Activated CD4-positive, alpha-beta T cell treated with anti-CD3 and anti-CD28 coated beads, Interleukin-2, amount 50 U/mL, for 24 hours (primary cell): ENCODE measurements at places on chromosomes 6 and 20.

DNA sequence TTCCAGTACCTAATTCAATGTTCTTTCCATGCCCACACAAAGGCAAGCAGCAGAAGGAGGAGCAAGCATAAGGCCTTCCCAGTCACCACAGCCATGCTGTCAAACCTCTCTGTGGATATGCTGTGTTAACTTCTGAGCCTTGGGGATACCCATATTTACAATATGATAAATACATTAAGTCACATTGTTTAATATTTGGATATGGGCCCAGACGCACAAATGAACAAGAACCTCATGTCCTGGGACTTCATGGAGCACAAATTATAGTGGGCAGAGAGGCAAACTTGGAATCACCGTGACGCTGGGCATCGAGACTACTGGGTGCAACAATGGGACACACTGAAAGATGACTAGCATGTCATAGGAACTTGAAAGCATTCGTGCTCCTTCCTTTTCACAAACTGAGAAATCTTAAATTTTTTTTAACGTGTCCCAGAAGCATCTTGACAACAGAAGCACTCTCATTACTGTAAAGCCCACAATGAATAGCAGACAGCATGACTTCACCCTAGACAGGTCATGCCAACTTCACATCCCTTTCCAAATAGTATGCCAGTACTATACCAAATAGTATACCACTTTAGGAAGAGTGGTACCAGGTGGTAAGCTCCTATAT is 16.0 kb downstream of the SOD2 start:
- no peak for DNase-seq

DNA sequence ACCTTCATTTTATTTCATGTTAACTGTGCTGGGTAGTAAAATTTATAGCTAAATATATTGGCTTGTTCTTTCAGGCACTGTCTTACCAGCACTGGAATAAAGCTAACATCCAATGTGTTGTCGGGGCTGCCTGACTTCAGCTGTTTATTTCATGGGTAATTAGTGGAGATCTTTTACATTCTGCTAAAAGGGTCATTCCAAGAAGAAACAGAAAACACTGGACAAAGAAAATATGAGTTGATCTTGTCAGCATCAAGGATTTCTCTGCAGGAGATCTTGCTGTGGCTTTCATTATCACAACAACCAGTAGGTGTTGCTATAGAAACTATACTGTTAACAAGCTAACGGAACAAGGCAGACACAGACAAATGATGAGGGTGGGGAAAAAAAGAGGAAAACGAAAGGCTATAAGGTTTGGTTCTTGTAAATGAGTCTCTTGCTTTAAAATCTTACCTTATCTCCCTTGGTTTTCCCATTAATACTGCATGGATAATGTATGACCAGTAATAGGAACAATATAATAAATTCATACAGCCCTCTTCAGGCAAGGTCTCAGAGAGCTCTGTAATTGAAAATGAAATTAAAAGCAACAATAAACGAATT is 206.8 kb downstream of the SIM1 start:
- no peak for DNase-seq

GRCh38 chr6:129342796-129343195 is 367.2 kb downstream of the ARHGAP18 start:
- DNase-seq, result no peak

DNA sequence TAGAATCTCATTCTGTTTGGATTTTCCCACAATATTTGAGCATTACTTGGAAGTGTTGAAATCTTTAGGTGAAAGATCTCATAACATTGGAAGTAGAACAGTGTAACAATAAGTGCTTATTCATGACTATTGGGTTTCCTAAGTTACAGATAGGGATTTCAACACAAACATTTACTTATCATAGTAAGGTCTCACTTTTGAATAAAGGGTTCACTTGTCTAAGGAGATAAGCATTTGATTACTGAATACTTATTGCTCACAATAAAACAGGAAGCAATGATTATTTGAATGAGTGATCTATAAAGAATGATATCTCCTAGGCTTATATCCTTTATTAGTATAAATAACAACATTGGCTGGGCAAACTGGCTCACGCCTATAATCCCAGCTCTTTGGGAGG is 14.8 kb downstream of the DDX43 start:
- DNase-seq, result no peak

DNA sequence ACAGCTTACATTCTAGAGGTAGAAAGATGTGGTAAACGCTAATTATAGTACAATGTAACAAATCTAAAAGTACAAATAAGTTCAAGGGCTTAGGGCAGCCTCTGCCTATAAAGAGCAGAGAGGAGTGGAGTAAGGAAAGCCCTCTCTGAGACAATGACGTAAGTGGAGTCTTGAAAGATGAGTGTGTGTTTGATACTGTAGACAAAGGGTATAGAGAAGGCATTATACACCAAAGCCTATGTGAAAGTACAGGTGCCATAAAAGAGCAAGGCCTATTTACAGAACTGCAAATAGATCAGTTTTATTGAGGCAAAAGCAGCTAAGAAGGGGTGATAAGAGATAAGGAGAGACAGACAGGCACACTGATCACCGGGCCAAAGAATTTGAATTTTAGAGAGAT is 10.9 kb downstream of the GOPC start:
- no peak for DNase-seq

GRCh38 chr6:26455357-26455970 is 2.3 kb upstream of the BTN2A1 start:
- no peak for DNase-seq

DNA sequence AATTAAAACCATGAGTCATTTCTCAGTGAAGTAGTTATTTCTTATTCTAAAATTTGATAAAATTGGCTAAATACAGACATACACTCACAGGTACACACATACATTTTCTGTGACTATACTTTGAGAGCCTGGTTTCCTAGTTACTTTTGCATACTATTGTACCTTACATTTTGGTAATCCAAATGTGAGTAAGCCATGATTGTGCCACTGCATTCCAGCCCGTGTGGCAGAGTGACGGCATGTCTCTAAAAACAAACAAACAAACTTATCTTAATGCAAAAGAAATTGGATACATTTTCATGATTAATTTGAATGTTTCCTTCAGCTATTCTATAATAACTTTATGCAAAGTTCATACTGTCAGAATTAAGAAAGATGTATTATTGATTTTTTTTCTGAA is 628.8 kb downstream of the GRIK2 start:
- no peak for DNase-seq

DNA sequence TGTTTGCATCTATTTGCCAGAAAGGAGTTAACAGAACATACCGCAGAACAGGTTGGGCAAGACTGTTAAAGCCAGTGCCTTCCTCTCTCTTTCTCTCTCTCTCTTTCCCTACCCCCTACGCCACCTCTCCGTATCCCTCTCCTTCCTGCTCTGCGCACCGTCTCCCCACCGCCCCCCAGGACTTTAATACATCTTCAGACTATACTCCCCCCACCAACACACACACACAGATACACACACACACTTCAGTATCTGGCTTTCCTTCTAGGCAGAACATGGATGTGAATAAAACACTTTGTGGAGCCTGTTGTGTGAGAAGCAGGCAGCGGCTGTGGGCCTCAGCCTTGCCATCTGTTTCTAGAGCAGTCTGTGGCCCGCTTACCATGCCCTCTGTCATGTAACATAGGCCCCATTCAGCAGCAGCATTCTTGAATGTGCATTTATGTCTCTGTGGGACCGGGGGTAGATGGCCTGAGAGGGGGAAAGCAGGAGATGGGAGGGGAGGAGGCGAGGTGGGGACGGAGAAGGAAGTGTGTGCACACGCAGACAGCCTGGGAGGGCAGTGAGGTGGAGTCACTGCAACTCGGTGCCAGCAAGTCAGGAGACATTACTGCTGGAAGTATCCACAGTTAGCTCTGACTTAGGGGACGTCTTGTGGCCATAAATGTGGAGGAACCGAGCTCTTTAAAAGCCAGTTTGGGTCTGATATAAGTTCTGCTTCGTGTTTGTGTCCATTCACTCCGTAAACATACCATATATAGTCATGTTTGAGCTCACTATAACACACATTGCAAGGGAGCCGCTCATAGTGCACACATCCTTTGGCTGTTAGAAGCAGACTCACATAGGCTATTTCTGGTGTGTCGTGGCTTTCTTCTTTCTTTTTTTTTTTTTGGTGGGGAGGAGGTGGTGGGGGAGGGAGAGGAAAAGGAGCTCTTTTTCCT is 38.4 kb downstream of the RREB1 start:
- no peak for DNase-seq

DNA sequence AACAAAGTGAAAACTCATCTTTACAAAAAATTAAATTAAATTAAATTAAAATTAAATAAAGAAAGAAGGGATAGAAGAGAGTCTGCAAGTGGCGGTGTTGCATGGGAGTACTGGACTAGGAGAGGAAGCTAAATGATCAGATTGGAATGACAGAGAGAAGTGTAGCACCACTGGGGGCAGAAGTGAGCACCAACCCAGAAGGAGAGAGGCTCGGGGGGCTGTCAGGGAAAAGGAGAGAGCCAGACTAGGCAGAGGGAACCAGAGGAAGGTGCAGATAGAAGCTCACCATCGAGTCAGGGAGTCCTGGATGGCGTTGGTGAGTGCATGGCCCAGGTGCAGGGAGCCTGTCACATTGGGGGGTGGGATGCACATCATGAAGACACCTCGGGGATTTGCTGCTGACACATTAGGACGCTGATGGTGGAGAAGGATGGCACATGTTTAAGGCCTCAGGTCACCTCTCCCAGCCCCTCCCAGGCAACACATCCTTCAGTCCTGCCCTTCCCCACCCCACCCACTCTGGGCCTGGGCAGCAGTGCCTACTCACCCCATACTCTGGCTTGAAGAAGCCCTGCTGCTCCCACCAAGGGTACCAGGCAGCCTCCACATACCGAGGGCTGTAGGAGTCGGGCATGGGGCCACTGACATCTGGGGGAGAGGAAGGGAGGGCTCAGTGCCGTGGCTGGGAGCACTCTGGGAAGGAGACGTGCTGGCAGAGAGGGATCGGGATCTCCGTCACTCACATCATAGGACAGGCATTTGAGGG is 4.0 kb downstream of the VARS1 start:
- no peak for DNase-seq

DNA sequence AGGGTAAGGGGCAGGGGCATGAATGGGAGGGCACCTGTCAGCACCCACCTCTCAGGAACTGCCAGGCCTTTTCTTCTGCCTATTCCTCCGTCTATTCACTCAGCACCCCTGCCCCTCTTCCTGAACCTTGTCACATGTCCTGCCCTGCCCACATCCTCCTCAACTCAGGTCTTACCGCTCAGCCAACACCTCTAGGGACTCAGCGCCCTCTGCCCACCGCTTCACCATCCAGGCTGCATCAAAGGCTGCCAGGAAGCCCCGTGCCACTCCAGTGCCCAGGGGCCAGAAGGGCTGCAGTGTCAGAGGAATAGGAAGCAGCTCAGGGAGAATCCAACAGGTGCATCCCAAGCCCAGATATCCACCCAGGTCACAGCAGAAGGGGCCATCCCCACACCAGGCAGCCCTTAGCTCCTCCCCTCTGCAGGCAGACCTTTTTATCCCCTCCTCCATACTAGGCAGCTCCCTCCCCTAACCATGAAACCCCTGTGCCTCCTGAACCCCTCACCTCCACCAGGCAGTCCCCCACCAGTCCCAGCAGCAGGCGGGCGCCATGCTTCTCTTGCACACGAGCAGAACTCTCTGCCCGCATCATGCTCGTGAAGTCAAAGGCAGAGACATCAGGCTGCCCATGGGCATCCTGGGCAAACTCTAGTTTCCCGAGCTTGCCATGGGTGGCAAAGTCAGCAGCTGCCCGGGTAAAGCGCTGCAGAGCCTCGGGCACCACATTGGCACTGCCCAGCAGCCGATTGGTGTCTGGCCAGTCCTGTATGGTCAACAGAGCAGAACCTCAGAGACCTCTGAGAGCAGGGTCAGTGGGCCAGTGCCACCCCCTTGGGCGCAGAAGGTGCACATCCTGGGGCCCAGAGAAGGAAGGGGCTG is 5.5 kb downstream of the MICAL1 start:
- no peak for DNase-seq

DNA sequence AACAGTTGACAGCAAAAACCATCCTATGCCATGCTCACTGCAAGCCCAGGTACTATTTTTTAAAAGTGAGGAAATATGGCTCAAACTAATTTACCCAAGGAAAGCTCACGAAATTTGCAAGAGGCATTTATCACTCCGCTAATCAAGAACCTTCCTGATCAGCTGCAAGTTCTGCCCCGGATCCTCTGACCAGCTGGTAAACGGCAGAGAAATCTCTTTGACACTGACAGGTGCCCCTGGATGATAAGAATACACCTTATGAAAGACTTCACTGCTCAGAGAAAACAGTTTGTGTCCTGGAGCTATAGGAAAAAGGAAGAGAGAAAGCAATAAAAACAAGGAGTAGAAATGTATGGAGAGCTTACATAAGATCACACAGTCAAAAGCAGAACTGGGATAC is 6.4 kb downstream of the CNKSR3 start:
- DNase-seq, result no peak

DNA sequence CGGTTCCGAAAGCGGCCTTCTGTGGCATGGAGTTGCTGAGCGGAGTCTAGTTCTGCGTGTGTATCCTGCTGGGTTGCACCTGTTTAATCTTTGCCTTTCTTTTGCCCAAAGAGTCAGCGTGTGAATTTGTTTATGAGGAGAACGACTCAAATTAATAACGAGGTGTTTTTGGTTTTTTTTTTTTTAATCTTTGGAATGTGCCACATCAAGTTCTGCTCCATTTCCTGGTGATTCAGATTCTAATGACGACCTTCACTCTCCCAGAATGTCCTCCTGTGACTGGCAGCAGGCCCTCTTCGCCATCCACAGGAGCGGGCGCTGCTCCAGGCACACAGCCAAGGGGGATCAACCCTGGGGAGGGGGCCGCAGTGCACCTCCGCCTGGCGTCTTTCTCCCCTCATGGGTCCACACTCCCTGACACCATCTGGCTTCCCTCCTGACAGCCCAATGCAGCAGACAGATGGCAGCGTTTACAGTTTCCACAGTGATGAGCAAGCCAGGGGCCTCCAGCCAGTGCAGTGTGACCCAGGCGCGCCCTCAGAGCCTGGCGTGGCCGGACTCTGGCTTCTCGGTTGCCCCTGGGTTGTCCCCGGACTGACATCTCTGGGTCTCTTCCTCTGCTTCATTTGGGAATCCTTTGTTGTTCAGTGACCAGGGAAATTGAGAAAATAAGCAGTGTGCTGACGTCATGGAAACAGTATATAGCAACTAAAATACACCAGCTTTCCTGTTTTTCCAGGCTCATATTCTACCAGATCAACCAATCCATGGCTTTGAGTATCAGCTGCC is 27.5 kb upstream of the AFDN start:
- DNase-seq, result no peak

DNA sequence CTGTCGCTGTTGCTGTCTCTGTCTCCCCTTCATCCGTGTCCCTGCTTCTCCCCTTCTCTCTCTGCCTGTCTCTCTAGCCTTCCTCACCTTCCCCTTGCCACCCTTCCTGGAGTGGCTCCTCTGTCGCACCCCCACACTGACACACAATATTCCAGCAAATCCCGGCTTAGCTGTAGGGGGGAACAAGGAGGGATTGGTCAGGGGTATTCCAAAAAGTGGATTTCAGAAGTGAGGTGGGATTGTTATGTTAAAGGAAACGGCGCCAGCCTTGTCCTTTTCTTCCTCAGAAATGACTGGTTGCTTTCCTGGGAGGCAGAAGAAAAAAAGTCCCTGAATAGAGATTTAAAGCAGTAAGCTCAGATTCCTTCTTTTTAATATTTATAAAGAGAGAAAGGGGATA is 76.3 kb upstream of the SIRPA start:
- DNase-seq, result no peak
